ENCODE measurements at places on chromosomes 7 and 10. TPM values are rescaled to one million over a fixed set of nuclear protein-coding genes. Genes with fewer than 3 reads are reported as not detected.

- no peak for DNase-seq
These were observed 313.3 kb downstream of the FRMD4A start for GRCh38 chr10:14017467-14017866.

- DNase-seq, result no peak
These were observed 47.8 kb upstream of the RET start for GRCh38 chr10:43029043-43029442.

GRCh38 chr7:16661924-16662323 lies 15.9 kb downstream of the BZW2 start:
- no peak for DNase-seq

The NRCAM gene
- polyA plus RNA-seq, result 134 TPM

The NPM3 gene
- polyA plus RNA-seq, result 101 TPM
